Fibroblast of skin of right quadriceps (primary cell): ENCODE measurements at places on chromosomes 5 and 9.

GRCh38 chr5:131221888-131222287 is 42.0 kb upstream of the CDC42SE2 start:
- peak; percentile 34 for DNase-seq

- no peak for DNase-seq
Observed at GRCh38 chr9:112382066-112382465, 2.2 kb downstream of the HSDL2 start.

DNA sequence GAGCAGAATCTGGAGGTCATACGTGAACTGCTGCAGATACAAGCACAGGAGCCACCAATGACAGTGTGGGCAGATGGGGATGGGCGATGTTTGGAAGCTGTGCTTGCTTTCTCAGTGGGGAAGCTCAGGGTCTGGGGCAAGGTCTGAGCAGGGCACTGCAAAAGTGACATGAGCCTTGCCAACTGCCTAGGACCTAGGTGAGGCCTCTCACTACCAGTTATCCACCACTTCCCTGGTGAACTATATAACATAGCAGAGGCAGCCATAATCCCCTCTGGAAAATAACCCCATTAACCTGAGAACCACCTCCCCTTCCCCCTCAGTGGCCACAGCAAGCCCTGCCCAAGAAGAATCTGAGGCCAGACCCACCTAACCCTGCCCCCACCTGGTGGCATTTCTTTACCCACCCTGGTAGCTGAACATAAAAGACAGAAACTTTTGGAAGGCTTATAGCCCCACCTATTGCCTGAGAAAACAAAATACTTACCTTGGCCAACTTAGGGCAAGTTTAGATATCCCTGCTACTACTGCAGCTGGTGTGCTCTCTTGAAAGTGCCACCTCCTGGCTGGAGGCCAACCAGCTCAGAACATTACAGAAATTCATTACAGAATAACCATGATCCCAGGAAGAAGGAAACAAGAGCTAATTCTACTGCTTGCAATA is 18.8 kb upstream of the SPEF2 start:
- DNase-seq = no peak

- DNase-seq = no peak
Observed at GRCh38 chr5:133698259-133698554, 85.9 kb upstream of the FSTL4 start.

- DNase-seq = no peak
Observed at GRCh38 chr5:6274846-6275543, 103.4 kb downstream of the MED10 start.

DNA sequence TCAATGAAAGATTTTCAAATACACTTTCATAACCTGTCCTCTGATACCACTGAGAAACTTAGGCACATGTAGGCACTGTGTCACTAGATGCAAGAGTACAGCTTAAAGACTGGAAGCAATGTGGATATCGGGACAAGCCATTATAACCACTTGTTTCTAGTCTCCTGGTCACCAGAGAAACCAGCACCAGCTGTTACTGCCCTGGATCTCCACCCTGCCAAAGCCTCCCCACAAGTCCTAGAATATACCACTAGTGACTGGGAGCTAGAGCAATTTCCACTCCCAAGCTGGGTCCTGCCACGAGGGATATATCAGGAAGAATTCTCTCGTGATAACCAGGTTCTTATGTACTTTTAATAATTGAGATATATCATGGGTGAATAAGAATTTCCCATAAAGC is 19.5 kb downstream of the REEP5 start:
- no peak for DNase-seq

DNA sequence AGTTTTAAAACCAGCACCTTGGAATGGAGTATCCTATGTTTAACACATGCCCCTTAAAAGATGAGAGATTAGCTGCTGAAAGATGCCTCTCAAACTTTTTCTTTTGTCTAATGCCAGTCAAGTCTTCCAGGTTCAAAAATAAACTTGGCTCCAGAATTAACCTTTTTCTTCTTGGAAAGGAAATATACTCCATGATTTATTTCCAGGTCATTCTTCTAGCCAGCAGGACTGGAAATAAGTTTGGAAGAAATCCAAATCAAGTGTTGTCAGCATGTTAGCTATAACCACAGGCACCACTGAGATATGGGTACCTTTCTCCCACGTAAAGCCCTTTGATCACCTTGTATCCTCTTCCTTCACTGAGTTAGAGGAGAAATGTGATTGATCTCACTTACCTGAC is 56.1 kb downstream of the NLN start:
- no peak for DNase-seq

DNA sequence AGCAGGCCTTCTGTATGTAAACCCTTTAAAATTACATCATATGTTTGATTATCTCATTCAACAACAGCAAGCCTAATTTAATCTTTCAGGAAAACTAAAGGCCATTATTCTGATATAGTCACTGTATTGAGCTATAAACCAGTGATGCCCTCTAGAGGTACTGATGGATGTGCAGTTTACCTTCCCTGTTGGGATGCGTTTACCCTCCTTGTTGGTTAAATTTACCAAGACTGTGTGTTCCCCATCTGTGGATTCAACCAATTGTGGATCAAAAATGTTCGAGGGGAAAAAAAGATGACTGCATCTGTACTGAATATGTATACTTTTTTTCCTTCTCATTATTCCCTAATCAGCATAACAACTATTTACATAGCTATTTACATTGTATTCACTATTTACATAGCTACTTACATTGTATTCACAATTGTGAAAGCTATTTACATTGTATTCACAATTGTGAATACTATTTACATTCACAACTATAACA is 3.7 kb upstream of the BAAT start:
- DNase-seq = no peak

DNA sequence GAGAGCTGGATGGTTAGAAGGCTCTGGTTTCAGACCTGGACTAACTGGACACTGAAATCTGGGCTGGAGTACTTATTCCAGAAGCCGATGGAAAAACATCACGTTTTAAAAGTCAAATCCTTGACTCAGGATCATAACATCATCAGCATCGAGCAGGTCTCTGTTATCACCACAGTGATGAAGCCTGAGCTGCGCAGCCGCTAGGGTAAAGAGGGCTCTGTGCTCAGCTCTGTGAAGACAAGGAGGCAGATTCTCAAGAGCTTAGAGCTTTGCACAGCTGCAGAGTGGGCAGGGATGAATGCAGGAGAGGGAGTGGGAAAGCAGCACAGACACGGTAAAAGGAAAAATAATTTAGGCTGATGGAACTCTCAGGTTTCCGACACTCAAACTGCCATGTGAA is 208.8 kb upstream of the TAS2R1 start:
- DNase-seq = no peak

DNA sequence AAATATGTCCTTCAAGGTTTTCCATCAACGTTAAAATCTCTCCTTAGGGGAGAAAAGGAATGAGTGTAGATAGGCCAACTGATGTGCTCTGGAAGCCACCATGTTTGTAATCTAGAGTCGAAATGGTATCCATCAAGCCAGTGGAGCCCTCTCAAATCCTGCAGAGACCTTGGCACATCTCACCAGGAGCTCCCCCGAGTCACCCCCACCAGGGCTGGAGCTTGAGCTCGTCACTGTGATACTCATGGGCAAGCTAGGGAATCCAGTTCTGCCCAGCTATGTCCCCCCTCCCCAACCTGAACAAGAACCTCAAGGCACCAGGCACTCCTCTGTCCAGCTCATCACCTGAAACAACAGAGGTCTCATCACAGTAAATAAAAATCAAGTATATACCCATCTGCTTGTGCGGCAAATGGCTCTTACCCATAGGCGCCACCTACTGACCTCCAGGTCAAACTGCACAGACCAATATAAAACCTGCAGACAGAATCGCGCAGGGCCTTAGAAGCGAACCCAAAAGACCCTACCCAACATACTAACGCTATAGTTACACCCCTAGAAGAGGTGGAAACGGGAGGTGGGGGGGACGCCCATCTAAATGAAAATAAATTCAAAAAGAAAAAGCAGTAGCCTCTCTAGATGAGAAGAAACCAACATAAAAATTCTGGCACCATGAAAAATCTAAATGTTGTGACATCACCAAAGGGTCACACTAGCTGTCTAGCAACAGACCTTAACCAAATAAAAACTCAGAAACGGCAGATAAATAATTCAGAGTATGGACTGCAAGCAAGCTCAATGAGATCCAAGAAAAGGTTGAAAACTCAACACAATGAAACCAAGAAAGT is 75.0 kb downstream of the TTC39B start:
- DNase-seq = peak; percentile 15

DNA sequence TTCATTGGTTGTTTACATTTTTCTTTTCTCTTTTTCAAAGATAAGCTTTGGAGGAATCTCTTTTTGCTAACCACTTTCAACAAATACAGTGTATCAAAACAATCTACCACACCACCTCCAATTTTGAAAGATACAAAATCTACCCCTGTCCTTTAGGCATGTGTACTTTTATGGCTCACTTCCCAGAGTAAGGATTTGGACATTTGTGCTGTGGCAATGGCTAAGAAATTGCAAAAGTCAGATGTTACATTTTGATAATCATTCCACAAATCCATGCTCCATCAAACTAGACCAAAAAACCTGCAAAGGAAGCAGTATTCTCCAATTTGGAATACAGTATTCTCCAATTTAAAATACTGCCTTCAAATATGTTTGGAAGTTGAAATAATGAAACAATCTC is 204.9 kb downstream of the MCTP1 start:
- DNase-seq = no peak

GRCh38 chr9:106693558-106693957 is 169.4 kb upstream of the ZNF462 start:
- DNase-seq = no peak

GRCh38 chr9:118271936-118272335 is 567.7 kb downstream of the TLR4 start:
- no peak for DNase-seq

DNA sequence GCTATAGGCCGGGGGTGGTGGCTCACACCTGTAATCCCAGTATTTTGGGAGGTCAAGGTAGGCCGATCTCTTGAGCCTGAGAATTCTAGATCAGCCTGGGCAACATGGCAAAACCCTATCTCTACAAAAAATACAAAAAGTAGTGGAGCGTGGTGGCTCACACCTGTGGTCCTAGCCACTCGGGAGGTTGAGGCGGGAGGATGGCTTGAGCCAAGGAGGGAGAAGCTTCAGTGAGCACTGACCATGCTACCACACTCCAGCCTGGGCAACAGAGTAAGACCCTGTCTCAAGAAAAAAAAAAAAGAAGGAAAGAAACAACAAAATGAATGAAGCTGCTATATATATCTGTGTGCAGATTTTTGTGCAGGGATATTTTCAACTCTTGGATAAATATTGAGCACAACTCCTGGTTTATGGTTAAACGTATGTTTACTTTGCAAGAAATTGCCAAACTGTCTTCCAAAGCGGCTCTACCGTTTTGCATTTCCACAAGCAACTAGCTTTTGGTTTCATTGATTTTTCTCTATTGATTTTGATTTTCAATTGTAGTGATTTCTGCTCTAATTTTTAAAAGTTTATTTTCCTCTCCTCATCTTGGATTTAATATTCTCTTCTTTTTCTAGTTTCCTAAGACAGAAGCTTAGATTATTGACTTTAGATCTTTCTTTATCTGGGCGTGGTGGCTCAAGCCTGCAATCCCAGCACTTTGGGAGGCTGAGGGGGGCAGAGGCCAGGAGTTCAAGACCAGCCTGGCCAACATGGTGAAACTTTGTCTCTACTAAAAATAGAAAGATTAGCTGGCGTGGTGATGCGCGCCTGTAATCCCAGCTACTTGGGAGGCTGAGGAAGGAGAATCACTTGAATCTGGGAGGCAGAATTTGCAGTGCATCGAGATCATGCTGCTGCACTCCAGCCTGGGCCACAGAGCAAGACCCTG is 49.2 kb downstream of the SPIN1 start:
- no peak for DNase-seq

- no peak for DNase-seq
Observed at GRCh38 chr9:100515578-100516494, 42.9 kb downstream of the TMEFF1 start.

DNA sequence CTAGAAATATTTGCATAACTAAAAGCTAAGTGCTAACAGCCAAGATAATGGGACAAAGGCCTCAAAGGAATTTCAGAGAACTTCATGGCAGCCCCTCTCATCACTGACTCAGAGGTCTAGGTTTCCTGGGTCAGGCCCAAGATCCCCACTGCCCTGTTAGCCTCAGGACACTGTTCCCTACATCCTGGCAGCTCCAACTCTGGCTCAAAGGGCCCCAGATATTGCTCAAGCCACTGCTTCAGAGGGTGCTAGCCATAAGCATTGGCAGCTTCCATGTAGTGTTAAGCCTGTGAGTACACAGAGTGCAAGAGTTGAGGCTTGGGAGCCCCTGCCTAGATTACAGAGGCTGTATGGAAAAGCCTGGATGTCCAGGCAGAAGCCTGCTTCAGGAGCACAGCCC is 998.1 kb downstream of the TLE1 start:
- no peak for DNase-seq

GRCh38 chr5:67969631-67970030 is 245.9 kb upstream of the PIK3R1 start:
- no peak for DNase-seq

GRCh38 chr5:138408023-138408422 is 30.8 kb upstream of the REEP2 start:
- DNase-seq = no peak

DNA sequence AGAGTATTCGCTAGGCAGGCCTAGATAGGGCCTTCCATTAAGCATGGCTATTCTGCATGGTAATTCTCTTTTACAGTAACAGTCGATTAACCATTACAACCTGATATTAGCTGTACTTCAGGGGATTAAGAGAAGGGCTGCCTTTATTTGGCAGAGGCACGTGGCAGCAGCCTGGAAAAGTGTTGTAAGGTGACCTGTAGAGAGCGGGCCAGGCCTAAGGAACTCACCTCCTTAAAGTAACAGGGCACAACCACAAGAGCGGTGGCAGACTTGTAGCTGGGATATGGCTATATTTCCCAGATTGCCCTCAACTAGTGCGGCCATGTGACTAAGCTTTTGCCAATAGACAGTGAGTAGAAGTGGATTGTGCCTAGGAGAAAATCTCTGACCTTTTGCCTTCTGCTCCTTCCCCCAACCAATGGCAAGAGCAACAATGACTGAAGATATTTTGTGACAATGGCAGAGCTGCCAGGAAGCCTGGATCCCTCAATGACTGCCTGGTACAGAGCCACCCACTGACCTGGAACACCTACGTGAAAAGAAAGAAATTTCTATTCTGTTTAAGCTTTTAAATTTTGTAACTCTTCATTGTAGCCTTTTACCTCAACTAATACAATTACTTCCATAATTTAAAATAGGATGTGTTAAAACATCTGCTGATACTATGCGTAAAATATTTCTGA is 18.9 kb upstream of the ANKRD34B start:
- DNase-seq = no peak

GRCh38 chr5:123951582-123951977 is 439.6 kb downstream of the CSNK1G3 start:
- DNase-seq = peak; percentile 96

DNA sequence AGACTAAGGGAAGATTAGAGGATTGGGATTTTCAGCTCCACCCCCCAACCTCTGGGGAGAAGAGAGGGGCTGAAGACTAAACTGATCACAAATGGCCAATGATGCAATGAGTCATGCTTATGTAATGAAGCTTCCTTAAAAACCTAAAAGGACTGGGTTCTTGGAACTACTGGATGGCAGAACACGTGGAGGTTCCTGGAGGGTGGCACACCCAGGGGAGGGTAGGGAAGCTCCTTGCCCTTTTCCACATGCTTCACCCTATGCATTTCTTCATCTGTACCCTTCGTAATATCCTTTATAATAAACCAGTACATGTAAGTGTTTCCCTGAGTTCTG is 48.6 kb downstream of the ARHGEF28 start:
- DNase-seq = no peak

- no peak for DNase-seq
Observed at GRCh38 chr5:150059623-150060022, 26.7 kb downstream of the CSF1R start.

GRCh38 chr9:94677929-94678328 is 38.6 kb upstream of the FBP1 start:
- DNase-seq = no peak

- peak; percentile 63 for DNase-seq
Observed at GRCh38 chr9:127683723-127684122, 23.1 kb upstream of the CFAP157 start.
